ENCODE measurements at places on chromosomes 7 and 10. TPM values are rescaled to one million over a fixed set of nuclear protein-coding genes. Genes with fewer than 3 reads are reported as not detected.
A peak's percentile ranks its signal among the peaks of the same experiment; 100 is the strongest.

TRPV6 gene
- total RNA-seq: not detected

SPDYE2B gene
- not detected for total RNA-seq

BAIAP2L1 gene
- total RNA-seq: 19.3 TPM

- peak; percentile 41 for DNase-seq
These were observed 473.7 kb upstream of the PODXL start for GRCh38 chr7:132030086-132030568.

DNA sequence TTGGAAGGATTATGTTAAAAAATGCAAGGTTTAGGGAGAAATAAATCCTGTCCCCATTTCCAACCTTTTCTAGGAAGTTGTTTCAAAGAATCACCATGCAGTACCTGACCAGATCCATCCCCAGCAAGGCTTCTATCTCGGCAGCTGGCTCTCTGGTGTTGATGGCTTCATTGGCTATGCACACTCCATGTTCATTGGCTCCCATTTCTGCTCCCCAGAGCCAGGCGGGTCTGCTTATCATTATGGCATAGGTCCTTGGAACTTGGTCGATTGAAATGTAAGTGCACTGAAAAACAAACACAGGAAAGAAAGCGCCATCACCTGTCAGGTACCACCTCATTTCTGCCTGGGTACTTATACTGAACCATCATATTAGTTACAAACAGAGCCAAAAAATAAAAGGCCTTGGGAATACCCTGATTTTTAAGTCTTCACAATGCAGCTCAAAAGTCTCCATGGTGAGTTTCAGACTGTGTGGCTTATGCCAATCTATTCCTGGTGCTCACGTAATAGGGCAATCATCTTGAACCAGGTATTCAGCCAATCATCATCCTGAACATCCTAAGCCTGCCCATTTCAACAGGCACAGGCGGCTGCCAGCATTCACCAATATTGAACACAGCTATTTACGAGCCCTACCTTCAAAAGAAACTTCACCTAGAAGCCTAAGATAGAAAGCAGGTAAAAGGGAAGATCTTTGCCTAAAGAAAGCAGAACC lies 34.4 kb downstream of the SCRN1 start:
- no peak for DNase-seq

GRCh38 chr7:94060752-94061151 lies 56.6 kb upstream of the BET1 start:
- peak; percentile 69 for DNase-seq

GRCh38 chr7:76234282-76234584 lies 32.5 kb downstream of the SRRM3 start:
- DNase-seq: no peak

- no peak for DNase-seq
These were observed 12.6 kb downstream of the BLVRA start for GRCh38 chr7:43771128-43771527.

GRCh38 chr10:59360605-59361405 lies 1.5 kb downstream of the FAM13C start:
- peak; percentile 54 for DNase-seq

GRCh38 chr7:158029509-158029908 lies 558.1 kb downstream of the PTPRN2 start:
- no peak for DNase-seq

GRCh38 chr7:46954181-46954580 lies 627.7 kb downstream of the TNS3 start:
- DNase-seq: no peak

DNA sequence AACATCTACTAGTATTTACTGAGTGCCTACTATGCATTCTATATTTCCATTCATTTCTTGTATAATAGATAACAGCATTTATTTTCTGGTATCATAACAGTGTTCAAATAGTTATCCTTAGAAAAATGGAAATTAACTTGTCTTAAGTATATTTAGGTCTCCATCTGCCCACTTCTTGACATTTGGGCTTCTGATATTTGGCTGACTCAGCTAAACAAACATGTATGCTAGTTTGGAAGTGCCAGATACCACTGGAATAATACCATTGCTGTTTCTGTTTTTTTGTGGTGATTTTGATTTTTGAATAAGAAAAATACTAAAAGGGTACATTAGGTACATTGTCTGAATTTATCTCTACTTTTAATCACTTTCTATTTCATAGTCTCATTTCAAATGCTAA lies 169.2 kb downstream of the ST7 start:
- no peak for DNase-seq

GRCh38 chr10:109929501-109930219 lies 6.3 kb upstream of the XPNPEP1 start:
- DNase-seq: no peak

DNA sequence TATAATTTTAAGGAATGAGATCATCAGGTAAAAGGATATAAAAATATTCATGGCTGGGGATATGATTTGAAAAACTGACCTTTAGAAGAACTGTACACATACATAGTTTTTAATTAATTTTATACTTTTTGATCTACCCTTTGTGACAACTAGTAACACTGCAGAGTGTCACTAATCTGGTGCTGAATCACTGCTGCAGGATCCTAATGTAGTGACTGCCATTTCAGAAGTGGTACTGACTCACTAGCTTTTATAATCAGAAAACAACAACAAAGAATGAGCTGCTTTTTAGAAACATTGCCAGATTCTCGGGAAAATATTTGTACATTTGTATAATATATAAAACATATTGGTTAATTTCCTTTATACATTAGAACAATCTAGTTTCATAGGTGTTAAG lies 110.4 kb downstream of the HIPK2 start:
- DNase-seq: peak; percentile 34

DNA sequence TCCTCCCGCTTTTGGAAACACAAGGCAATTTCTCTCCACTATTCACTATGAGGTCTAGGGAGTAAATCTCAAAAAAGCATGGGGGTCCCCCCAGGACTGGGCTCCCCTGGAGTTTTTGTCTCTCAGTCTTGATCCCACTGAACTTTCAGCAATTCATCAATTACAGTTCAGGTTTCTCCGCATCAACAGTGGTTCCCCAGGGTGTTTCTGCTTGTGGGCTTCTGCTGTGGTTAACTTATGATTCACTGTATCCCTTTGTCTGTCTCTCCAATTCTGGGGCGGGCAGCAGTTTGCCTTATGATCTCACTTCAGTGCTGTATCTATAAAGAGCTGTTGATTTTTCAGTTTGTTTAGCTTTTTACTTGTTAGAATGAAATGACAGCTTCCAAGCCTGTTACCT lies 142.6 kb upstream of the CDC14C start:
- peak; percentile 3 for DNase-seq

DNA sequence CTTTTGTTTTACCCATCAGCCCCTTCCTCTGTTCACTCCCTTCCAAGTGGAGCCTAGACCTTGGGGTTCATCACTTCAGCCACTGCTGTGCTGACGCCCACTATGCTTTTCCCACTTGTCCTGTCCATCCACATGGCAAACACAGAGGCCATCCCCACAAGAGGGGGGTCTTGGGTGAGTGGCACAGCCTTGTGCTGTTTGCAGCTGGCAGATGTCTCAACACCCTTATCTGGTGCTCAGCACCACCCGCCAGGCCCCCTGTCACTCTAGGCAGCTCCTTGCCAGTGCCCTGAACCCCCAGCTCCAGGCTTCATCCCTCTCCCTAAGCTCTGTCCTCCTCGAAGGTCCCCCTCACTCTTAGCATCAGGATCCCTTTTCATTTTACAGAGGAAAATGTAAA lies 13.1 kb downstream of the BLVRA start:
- DNase-seq: no peak

DNA sequence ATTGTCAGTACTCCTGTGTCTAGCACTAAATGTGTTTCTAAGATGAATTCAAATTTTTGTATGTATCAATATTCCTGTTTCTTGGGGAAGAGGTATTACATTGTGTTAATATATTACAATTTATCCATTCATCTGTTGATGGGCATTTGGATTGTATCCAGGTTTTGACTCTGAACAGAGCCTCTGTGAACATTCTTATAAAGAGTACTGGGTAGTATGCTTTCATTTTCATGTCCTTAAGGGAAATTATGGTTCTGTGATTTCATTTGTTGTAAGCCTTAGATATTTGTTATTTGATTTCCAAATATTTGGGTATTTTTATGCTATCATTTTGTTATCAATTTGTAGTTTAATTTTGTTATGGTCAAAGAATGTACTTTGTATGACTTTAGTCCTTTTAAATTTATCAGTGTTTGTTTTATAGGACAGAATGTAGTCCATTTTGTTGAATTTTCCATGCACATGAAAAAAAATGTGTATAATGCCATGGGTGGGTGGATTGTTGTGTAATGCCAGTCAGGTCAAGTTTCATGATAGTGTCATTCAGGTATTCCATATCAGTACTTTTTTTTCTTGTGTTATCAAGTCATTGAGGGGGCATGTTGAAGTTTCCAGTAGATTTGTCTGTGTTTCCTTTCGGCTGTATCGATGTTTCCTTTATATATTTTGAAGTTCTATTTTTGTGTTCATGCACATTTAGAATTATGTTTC lies 38.4 kb downstream of the STAM start:
- no peak for DNase-seq
